Osteocyte (in vitro differentiated cells): ENCODE measurements at places on chromosomes 11 and 22. TPM values are rescaled to one million over a fixed set of nuclear protein-coding genes. Genes with fewer than 3 reads are reported as not detected.
A peak's percentile ranks its signal among the peaks of the same experiment; 100 is the strongest.

The FXYD6 gene
- 0.99 and 1.7 TPM in 2 replicates for total RNA-seq

The SLC15A3 gene
- 11.6 and 14.6 TPM in 2 replicates for total RNA-seq

The CACNA1I gene
- total RNA-seq, result 0.03 TPM in 2 replicates

The OR2D2 gene
- 0.34 TPM in 1 of 2 replicates, not detected in the other for total RNA-seq

The TRIM49D1 gene
- not detected in 2 replicates for total RNA-seq

DNA sequence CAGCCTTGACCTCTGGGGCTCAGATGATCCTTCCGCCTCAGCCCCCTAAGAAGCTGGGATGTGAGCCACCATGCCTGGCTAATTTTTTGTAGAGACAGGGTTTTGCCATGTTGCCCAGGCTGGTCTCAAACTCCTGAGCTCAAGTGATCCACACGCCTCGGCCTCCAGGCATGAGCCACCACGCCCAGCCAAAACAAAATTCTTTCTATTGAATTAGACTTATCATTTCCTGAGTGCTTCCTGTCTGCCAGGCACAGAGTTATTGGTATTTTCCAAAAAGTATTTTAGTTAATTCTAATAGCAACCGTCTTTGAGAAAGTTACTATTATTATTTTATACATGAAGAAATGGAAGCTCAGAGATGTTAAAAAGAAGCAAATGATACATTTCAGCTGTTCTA is 61.4 kb upstream of the LMO2 start:
- no peak for DNase-seq

- no peak for DNase-seq
Measured at GRCh38 chr11:88377646-88378045, 40.1 kb upstream of the CTSC start.

DNA sequence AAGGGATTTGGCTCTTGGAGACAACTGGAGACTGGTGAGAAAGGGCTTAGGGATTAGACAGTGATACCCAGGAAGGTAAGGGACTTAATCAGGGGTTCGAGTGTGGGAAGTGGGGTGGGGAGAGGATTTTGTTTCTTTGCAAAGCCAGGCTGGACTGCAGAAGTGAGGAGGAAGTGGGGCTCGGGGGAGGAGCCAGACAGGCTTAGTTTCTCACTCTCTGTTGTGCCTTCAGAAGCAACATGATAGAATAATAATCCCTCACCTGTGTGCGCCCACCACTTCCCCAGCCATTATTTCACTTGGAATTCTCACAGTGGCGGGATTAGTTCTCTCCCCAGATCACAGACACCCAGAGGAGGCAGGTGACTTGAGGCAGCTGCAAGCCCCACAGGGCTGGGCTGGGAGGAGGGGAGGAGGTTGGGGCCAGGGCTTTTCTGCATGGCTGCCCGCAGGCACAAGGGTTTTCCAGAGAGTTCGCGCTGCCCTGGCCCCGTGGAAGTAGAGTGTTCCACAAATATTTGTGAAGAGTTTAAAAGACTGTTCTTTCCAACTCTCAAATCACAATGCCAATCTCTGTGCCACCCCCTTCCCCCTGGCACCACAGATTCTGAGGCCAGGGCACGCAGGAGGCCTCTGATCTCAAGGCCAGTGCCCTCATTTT is 4.0 kb upstream of the SEC14L2 start:
- no peak for DNase-seq

GRCh38 chr22:49531368-49531791 is 296.3 kb downstream of the BRD1 start:
- no peak for DNase-seq

GRCh38 chr11:107564877-107565218 is 687 bp downstream of the ALKBH8 start:
- DNase-seq, result no peak

DNA sequence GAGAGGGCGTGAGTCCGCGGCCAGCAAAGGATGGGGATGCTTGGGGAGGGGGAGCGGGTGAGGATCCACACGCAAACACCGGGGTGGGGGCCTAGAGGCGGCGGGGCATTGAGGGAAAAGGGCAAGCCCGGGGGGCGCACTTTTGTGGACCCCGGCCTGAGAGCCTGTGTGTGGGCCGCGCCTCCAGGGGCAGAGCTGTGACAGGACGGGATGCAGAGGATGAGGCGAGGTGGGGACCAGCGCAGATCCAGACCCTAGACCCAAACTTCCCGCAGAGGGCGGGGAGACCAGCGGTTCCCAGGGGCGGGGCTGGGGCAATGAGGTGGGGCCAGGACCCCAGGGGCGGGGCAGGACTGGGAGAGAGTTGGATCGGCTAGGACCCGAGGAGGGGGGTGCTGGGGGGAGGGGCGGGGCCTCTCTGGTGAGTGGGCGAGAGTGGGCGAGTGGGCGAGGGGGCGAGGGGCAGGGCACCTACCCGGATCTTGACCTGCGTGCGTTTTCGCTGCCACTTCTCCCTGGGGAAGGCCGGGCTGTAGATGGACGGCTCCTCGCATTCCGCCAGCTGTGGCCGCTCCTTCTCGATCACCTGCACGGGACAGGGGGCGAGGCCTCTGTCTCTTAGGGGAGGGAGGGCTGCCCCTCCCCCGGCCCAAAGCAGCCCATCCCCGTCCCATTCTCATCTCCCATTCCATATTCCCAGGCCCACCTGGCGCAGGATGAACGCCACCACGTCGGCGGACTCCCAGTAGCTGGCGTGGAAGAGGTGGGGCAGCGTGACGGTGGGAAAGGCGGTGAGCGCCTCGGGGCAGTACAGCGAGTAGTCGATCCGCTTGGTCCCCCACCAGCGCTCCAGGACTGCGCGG is 10.6 kb downstream of the PITPNM1 start:
- no peak for DNase-seq

GRCh38 chr22:27867085-27867952 is 51.7 kb downstream of the PITPNB start:
- no peak for DNase-seq

- no peak for DNase-seq
Measured at GRCh38 chr11:77724636-77725035, 87.0 kb upstream of the CLNS1A start.

DNA sequence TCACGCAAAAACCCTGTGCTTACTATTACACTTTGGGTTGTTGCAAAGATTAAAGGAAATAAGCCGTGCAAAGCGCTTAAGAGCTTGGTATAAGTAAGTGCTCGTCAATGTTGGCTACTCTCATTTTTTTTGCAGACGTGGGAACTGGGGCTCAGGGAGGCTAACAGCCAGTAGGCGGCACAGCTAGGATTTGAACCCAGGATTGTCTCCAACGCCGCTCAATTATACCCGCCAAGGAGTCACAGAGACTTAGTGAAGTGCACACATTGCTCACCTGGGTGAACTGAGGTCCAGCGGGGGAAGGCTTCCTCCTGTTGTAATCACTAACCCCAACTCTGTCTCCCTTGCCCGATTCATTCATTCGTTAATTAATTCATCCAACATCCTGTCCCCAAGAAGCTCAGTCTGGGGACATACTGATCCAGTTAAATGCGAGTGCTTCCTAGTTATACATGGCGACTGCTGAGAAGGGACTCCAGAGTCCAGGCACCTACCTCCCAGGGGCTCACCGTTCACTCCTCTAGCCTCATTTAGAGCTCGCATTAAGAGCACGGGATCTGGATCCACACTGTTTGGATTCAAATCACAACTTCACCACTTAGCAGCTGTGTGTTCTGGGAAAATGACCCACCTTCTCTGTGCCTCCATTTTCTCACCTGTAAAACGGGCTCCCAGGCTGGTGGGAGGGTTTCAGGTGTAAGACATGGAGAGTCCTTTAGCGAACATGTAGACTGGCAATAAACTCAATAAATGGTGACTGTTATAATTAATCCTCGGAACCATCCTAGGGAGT is 838 bp upstream of the MTFP1 start:
- DNase-seq, result no peak

- DNase-seq, result no peak
Measured at GRCh38 chr11:132422722-132423121, 1052.3 kb downstream of the NTM start.

- no peak for DNase-seq
Measured at GRCh38 chr11:18772211-18772610, 19.4 kb downstream of the PTPN5 start.

DNA sequence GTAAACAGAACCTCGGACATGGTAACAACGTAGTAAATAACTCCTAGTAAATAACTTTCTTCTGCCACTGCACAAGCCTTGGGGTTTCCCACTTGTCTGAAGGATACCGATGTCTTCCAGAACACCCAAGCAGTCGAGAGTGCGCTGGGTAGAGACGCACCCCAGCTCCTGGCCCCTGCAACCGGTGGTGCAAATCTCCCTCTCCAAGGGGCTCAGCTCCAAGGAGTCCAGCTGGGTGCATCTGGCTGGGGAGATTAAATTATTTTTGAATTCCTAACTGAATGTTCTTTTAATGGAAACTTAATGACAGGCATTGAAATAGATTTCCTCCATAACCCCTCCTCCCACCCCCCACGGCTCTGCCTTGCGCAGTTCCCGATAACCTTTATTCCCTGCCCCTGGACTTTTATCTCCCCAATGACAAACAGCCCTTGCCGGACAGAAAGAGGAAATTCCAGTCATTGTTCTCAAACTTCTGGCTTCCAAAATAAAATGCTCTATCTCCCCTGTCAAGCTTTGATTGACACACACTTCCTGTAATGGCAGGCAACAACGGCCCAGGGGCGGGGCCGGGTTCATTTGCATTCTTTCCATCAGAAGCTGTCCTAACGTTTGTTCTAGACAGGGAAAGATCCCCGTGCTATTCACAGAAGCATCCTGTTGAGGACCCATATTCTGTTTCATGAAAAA is 31.2 kb downstream of the KCNJ1 start:
- DNase-seq, result no peak

- no peak for DNase-seq
Measured at GRCh38 chr22:42901790-42902508, 44.9 kb upstream of the ARFGAP3 start.

DNA sequence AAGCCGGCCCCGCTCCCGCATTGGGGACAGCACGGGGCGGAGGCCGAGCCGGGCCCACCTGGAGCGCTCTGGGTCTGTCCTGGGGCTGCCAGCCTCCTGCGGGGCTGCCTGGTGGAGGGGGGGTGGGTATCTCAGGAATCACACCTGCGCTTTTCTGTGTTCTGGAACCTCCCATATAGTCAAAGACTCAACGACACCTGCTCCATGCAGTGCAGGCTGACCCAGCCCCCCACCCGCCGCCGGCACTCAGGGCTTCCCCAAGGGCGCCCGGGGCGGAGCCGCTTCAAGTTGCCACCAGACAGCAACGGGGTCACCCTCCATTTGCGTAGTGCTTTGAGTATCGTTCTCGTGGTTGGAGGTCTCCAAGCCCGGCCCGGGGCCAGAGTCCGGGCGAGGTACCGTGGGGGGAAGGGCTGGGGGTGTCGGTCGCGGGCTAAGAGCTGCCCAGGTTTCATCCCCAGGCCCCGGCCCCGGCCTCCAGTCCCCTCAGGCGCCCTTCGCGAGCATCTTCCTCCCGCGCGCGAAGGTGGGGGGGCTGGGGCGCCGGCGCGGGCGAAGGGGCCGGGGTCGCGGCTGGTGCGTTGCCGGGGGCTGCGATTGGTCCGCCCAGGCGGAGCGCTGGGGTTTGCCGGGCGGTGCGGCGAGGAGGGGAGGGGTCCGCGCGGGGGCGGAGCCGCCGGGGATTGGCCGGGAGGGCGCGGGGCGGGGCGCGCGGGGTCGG is 6.6 kb downstream of the TSPAN4 start:
- DNase-seq, result no peak

DNA sequence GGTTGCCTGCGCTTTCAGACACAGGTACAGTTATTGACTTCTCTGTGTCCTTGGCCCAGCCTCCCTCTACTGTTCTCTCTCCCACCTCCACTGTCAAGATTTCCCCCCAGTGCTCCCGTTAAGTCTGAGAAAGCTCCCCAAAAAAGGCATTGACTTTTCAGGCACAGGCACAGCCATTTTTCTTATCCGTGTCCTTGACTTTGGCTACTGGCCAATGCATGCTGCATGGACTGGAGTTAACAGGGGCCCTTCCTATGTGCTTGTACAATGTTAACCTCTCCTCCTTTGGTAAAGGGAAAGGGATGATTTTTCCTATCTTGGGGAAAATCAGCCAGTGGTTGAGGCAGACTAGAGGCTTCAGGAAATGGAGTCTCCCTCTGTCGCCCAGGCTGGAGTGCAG is 4.3 kb downstream of the APOL5 start:
- DNase-seq, result no peak

DNA sequence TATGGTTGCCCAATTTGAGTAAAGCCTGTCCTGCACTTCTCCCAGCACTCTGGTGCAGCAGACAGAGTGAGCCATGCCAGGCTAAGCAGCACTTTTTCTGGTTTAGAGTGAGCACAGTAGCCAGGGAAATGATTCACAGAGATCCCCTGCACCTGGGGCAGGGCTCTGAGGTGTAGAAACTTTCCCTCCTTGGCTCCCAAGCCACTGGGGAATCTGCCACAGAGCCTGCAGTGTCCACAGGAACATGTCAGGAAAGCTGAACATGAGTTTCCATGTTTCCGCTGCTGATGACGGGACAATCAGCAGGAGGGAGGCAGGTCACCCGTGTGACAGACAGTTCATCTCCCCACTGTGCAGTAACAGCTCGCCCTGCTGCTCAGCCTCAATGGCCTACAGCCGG is 429.9 kb upstream of the B3GAT1 start:
- peak; percentile 70 for DNase-seq
